ENCODE measurements at places on chromosomes 2 and 18. TPM values are rescaled to one million over a fixed set of nuclear protein-coding genes. Genes with fewer than 3 reads are reported as not detected.
A peak's percentile ranks its signal among the peaks of the same experiment; 100 is the strongest.

Gene LHCGR
- 0.92 TPM for total RNA-seq

Gene CD8B2
- total RNA-seq = not detected

GRCh38 chr18:58544616-58545337 lies 84.1 kb downstream of the ALPK2 start:
- no peak for DNase-seq

DNA sequence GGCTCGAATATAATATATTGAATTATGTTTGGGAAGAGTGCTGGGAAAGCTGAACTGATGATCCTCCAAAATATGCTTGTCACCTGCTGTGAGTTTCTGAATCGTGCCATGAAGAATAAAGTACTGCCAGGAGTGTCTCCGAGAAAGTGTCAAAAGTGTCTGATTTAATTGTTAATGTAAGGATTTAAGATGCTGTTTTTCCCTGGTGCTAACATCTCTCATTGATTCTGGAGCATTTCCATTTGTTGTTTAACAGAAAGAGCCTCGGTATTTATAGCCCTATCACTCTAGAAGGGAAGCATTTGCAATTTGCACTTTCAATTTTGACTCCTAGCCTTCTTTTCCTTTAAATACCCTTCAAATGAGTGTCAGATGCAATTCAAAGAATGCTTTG lies 342.2 kb downstream of the RND3 start:
- DNase-seq = no peak

DNA sequence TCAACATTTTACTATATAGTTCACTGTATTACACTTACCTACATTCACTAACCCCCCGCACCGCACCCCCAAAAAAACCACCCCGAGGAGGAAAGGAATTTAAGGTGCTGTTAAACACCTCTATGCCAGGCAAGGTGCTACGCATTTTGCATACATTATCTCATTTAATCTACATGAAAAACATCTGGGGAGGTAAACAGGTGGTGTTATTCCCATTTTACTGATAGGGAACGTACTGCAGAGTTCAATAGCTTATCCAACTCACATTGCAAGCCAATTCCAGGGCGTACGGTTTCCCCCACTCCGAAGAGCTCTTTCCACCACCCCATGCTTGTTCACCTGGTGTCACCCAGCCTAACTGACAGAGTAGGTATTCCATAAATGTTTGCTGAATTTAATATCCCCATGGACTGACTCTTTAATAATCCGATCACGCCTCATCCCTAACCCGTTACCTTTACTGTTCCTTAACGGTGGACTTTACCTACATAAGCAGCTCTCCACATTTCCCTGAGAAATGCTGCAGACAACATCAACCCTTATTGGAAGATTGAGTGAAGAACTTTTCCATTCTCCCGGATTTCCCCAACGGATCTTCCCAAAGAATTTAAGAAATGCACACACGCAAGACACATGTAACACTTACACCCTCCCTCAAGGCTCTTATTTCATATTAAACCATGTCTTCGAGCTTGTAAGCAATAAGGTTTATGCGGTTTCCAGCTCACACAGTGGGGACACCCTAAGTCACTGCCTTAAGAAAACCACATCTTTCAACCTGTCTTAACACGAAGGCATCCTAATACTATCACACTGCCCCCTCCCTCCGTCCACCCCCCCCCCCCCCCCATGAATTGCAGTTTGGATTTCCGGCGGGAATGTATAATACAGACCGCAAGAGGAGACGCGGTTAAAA lies 1.2 kb downstream of the RAPH1 start:
- DNase-seq = no peak

Gene QPCT
- 26.6 TPM for total RNA-seq

- peak; percentile 52 for DNase-seq
Observed at GRCh38 chr2:95040426-95040825, 14.9 kb downstream of the MAL start.

- DNase-seq = no peak
Observed at GRCh38 chr2:7022492-7023385, 105.5 kb downstream of the RNF144A start.

DNA sequence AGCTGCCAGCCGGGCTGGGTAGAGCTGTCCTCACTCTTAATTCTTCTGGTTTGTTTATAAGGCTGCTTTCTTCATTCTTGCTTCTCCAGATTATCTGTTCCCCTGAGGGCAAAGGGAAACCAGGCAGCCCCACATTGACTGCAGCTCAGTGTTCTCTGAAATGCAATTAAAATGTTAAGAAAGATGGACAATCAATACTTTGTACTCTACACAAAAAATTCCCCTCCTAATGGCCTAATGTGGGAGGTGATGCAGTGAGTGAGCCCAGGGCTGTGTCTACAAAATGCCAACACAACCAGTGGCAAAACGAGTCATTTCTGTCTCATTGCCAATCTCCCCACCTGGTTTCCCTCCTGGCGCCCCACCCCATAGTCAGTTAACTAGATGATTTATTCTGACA lies 541.7 kb upstream of the RAB6C start:
- DNase-seq = peak; percentile 12

Gene LBX2
- not detected for total RNA-seq

GRCh38 chr2:16008856-16009255 lies 68.5 kb downstream of the MYCN start:
- DNase-seq = no peak

Gene BARD1
- total RNA-seq = 46.7 TPM

GRCh38 chr2:173087793-173088496 lies 12.3 kb downstream of the MAP3K20 start:
- DNase-seq = no peak

Gene MFSD6
- 134 TPM for total RNA-seq

Gene CCDC138
- 15.6 TPM for total RNA-seq

Gene IL36A
- total RNA-seq = not detected

Gene CDH2
- total RNA-seq = 18.7 TPM

- no peak for DNase-seq
Observed at GRCh38 chr2:200828572-200829257, 17.0 kb downstream of the BZW1 start.

DNA sequence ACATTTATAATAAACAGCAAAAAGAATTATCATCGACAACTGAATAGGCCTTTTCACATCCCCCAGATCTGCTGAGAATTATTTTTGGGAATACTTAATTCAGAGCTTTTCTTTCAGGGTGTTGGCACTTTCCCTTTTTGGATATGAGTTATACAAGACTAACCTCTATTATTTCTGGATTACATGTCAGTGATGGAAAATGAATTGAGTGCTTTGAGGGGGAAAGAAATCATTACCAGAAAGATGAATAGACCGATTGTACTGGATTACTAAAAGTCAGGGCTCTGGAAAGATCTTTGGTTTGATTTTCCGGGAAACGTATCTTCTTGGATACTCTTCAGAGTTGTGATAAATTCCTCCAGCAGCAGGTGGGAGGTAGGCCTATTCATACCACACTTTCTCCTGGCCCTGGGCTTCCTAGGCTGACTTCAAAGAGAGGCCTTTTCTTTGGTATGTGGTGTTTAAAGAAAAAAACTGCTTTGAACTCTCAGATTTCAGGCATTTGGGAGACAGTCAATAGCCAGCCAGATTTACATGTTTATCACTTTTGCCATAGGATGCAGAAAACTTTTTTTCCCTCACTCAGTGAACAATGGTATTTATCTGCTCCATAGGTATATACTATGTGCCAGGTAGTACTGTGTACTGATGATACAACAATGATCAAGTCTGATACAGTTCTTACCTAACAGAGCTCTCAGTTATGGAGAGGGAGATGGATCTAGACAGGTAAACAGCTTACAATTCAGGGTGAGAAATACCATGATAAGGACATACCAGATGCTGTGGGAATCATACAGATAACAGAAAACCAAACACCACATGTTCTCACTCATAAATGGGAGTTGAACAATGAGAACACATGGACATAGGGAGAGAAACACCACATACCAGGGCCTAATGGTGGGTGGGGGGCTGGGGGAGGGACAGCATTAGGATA lies 63.3 kb upstream of the ACTR3 start:
- DNase-seq = no peak

Gene MREG
- total RNA-seq = 3.6 TPM

Gene PRSS56
- total RNA-seq = not detected

Data from stomach (tissue), 19 donors.